NCI-H1105 treated with DMSO at 0.1 percent for 48 hours (cell line): ENCODE measurements at places on chromosomes 7 and 10.

DNA sequence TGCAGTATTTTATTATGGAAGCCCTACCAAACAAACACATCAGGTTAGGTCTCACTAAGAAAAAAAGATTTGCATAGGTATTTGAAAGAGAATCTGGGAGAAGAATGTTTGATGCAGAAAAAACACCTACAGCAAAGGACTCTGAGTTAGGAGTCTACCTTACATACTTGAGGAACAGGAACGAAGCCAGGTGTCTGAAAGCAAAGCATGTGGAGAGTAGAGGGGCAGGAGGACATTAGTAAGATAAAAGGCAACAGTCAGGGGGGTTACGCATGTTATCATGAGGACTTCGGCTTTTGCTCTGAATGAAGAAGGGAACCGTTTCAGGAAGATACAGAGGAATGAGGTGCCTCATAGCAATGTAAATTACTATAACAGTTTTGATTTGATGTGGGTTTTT lies 87.9 kb upstream of the PTER start:
- DNase-seq = no peak

- DNase-seq = no peak
Observed at GRCh38 chr7:28163949-28164348, 16.6 kb downstream of the JAZF1 start.

GRCh38 chr7:22584179-22584578 lies 84.2 kb upstream of the STEAP1B start:
- no peak for DNase-seq

DNA sequence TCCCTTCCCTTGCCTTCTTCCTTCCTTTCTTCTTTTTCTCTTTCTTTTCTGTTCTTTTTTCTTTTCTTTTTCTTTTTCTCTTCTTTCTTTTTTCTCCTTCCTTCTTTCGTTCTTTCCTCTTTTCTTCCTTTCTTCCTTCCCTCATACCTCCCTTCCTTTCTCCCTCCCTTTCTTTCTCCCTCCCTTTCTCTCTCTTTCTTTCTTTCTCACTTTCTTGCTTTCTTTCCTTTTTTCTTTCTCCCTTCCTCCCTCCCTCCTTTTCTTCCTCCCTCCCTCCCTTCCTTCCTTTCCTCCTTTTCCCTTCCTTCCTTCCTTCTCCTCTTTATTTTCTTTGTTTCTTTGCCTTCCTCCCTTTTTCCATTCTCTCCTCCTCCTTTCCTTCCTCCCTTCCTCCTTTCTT lies 96.3 kb downstream of the POM121L12 start:
- no peak for DNase-seq

- DNase-seq = no peak
Observed at GRCh38 chr10:124171561-124171960, 78.2 kb upstream of the CHST15 start.
